ENCODE measurements at places on chromosomes 16 and 17.

DNA sequence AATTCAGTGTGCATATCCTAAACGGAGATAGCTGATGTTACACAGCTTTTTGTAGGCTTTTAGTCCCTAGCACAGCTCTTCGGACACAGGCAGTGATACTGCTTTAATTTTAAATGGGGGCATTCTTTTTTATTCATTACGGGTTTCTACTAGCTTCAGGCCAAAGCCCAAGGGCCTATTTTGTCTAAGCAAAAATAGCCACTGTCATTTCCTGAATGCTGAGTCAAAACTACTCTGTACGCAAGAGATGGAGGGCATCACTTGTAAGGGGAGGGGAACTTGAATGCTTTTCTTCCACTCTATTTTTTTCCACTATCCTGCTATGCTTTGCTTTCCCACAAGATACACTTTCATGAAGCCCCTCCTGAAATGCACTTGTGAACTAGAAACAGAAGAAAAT is 360.7 kb downstream of the PMP22 start:
- DNase-seq, result no peak

GRCh38 chr17:83170571-83171260 is 91.3 kb downstream of the METRNL start:
- DNase-seq, result peak; percentile 42

GRCh38 chr16:67327743-67328142 is 1.1 kb downstream of the LRRC36 start:
- DNase-seq, result no peak

DNA sequence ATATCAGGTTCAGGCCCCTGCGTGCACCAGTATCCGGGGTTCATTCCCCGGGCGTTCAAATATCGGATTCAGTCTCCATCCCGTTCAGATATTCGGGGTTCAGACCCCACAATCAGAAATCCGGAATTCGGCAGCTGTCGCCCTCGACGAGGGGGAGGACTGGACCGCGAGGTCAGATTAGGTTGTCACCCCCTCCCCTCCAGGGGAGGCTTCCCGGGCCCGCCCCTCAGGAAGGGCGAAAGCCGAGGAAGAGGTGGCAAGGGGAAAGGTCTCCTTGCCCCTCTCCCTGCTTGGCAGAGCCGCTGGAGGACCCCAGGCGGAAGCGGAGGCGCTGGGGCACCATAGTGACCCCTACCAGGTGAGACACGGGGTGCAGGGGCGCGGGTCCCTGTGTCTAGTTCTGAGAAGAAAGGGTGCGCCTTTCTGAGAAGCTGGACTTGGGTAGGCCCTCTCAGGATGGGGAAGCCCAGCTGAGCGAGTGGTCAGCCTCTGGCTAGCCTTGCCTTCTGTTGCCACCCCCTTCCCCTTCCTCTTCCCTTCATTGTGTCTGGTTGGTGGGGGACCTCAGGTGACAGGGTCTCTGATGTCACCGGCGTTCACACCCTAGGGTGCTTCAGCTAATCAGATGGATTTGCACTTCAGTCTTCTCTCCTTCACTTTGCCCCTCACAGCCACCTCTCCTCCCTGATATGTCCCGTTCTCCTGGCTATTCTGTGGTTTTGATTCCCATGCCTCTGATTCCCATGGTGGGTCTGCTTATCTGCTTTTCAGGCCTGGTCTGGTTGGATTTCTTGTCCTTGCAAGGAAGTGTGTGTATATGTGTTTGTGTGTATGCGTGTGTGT is 844 bp downstream of the TAOK2 start:
- DNase-seq, result peak; percentile 54

GRCh38 chr16:62539657-62540056 is 503.4 kb upstream of the CDH8 start:
- DNase-seq, result no peak

GRCh38 chr17:17849845-17850373 is 13.1 kb upstream of the SREBF1 start:
- no peak for DNase-seq

GRCh38 chr17:57108671-57109392 is 23.8 kb downstream of the AKAP1 start:
- DNase-seq, result no peak

DNA sequence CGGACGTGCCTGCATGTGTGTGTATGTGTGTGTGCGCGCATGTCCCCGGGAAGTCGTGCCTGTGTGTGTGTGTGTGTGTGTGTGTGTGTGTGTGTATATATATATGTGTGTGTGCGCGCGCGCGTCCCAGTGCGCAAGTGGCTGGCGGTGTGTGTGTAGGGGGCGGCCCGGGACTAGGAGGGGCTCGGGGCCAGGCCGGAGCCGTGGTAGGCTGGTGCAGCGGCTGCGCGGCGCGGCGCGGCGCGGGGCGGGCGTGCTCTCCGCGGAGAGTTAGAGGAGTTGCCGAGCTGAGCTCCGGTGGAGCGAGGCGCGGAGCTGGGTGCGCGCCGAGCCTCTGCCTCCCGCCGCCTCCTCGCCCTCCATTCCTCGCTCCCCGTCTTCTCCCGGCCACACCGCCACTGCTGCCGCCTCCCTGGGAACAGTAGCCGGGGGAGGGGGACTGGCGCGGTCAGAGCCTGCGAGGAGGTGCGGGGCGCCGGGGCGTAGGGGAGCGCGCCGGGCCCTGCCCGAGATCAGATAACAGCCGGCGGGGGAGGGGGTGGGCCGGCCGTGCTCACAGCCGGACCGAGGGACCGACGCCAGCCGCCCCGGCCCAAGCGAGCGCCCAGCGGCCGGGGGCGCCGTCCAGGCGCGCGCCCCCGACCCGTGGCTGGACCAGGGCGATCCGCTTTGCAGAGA is at the start of gene KCNJ12:
KCNJ12 (plus strand) TSS at position 277 of the 678 bp plus-strand sequence. CDS start 38,986 bp downstream, outside the sequence.
- DNase-seq, result no peak

Measured in islet precursor cell (in vitro differentiated cells).